ENCODE measurements at places on chromosomes 13 and 19.
A peak's percentile ranks its signal among the peaks of the same experiment; 100 is the strongest.

GRCh38 chr19:53160350-53160749 lies 1.5 kb upstream of the ZNF347 start:
- DNase-seq = no peak

- no peak for DNase-seq
Measured at GRCh38 chr19:51076631-51077213, 6.0 kb downstream of the KLK14 start.

- peak; percentile 87 for DNase-seq
Measured at GRCh38 chr13:83153848-83154247, 728.4 kb downstream of the SLITRK1 start.

GRCh38 chr13:59016250-59016649 lies 1147.5 kb downstream of the DIAPH3 start:
- DNase-seq = no peak

DNA sequence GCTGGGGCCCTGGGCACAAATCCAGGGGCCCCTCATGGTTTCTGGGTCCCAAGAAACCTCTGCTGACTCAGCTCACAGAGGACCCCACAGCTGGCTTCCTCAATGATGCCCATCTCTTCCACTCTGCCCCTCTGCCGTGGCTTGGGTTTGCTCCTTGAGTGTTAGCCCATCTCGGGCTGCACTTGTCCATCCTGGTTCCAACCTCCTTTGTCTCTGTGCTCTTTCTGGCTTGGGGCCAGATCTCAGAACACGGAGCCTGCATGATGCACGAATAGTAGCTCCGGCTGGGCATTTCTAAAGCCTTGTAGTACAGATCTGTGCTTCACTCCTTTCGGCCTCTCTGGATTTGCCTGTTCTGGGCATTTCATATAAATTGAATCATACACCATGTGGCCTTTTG lies 53.8 kb downstream of the F2RL3 start:
- no peak for DNase-seq

DNA sequence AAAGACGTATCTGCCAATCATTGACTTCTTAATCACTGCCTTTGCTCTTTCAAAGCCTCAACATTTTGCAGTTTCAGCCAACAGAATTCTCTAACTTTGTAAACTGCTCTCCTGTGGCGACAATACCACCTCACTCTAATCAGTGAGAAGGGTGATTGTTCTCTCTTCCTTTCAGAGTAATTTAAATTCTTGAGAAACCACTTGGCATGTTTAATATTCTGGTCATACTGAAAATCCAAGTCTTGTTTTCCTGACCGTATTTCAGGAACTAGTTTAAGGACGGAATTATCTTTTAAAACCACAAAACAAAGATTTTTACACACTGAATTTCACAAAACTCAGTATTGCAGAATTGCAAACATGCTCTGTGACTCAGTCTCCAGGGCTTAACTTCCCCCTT lies 5.2 kb upstream of the CDC16 start:
- no peak for DNase-seq

GRCh38 chr19:57664269-57665127 lies 4.2 kb upstream of the ZSCAN4 start:
- no peak for DNase-seq

DNA sequence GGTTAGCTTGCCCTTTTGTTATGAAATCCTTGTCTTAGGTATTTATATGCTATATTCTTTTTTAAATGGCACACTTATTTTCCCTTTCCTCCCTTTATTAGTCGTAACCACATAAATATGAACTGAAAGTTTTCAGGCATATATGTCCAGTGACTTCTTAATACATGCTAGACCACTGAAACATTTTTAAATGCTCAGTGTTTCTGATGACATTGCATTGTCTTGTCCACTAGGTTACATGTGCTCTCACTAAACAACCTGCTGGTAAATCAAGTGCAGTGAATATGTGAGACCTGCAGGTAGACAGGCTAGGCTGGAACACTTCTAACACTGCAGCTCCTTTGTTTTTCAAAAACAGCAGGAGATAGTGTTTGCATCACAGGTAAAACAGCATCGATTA lies 332.6 kb upstream of the DACH1 start:
- DNase-seq = no peak

GRCh38 chr19:49150106-49150943 lies 4.9 kb downstream of the HRC start:
- DNase-seq = peak; percentile 86

DNA sequence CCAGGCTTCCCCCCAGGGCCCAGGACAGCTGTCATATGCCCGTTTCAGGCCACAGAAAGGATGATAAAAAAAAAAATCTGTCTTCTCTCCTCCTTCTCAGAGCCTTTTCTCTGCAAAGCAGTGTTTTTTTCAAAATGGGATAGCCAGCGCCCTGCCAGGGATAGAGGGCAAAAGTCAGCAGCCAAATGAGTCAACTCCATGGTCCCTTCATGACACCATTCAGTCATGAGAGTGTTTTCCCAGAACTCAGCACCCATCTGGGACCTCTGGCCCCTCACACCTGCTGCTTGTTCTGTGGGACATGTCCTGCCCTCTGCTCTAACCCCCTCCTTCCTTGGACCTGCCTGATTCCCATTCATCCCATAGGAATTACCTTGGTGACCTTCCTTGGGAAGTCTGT lies 95.0 kb downstream of the CYSLTR2 start:
- no peak for DNase-seq

GRCh38 chr19:12828494-12828893 lies 5.9 kb downstream of the RTBDN start:
- DNase-seq = peak; percentile 30

DNA sequence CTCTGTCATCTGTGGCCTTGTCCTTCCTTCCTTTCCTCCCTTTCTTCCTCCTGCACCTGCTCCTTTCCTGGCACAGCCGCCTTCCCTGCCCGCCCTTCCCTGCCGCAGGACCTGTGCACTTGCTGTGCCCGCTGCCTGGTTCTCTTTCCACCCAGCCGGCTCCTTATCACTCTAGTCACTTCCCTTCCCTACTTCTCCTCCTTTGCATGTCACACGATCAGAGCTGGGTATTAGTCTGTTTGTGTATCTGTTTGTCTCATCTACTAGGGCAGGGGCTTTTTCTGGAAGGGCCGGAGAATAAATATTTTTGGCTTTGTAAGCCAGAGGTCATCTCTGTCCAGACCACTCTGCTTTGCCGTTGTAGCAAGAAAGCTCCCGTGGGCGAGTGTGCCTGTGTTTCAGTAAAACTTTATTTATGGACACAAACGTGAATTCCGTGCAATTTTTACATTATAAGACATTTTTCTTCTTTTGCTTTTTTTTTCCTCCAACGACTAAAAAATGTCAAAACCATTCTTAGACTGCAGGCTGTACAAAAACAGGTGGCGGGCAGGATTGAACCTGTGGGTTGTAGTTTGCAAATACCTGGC lies 6.1 kb downstream of the KDM4B start:
- no peak for DNase-seq

DNA sequence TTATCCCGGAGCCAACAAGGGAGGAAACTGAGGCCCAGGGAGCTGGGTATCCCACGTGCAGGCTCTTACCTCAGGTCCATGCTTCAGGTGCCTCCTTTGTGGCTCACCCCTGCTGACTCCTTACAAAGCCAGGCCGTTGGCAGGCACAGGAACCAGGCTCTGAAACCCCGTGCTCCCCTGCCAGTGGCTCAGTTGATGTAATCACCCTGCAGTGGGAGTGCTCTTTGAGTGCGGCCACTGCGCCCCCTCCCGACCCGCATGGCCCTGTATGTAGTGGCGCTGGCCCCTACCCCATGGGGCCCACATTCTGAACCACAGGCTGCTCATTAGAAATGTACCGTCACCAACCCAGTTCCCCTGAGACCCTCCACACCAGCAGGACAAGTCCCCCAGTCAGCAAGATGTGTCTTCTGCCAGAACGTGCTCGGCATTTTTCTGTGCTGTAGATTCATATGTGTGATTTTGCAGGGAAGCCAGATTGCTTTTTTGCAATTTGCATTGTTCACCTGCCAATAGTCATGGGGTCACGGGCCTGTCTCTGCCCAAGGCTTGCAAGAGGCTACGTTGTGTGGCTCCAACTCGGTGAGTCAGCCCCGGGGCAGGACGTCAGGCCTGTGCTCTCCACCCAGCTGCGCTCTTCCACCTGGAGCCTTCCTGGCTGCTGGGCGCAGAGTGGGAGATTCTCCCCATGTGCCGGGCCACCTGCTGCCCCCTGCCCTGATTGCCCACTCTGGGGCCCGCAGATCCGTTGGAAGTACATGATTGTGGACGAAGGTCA lies 60.3 kb downstream of the SMARCA4 start:
- DNase-seq = no peak

DNA sequence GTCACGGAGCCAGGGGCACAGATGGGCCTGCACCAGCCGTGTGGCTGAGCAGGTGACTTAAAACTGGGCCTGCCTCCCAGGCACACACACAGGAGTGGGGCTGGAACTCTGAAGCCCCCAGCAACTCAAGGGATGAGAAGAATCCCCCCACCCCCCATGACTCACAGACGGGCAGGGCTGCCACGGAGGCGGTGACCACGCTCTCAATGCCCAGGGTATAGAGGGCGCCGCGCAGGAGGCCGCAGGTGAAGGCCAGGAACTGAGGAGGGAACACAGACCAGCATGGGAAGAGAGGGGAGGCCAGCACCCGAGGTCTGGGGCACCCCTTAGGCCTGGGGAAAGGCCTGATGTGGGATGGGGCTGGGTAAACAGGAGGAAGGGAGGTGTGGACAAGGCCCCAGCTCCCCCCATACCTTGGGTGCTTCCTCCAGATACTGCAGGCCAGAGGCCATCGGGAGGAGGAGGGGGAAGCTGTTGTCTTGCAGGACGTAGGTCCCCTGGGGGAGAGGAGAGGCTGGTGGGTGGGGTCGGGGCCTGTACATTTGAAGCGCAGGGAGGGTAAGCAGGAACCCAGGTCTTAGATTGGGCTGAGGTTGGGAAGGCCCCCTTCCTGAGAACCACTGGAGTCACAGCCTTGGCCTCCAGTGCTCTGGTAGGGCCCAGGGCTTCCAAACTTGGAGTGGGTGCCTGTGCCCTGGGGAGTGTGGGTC lies 3.1 kb upstream of the NKPD1 start:
- no peak for DNase-seq

Measured in NCI-H2081 (cell line).